ENCODE measurements at places on chromosomes 13 and 19.

DNA sequence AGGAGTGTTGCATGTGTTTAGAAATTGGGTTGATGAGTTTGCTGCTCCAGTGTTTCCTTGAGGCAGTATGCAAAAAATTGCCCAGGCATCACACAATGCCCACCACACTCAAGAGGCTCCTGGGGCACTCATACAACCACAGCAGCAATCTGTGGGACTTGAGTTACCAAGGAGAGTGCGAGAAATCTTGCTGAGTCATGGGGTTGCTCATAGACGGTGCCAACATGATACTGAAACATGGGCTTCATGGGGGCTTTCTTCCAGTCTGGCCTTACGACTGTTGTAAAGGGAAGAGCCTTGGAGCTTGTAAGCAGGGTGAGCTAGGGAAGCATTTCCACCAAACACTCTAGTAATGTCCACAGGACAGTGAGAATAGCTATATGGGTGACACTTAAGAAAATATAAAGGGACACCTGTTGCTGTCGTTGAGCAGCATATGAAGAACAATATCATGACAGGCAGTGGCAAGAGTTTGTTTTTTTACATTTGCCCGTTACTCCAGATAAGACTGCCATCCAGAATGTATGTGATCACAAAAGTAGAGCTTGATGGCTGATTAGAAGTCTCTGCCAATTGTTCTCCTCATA lies 1237.4 kb downstream of the UQCRFS1 start:
- no peak for DNase-seq

GRCh38 chr19:54646331-54646841 lies 16.1 kb downstream of the LILRB1 start:
- DNase-seq: no peak

- DNase-seq: peak; percentile 26
Measured at GRCh38 chr19:2469102-2469914, 6.6 kb upstream of the GADD45B start.

GRCh38 chr13:94712812-94713560 lies 641 bp upstream of the SOX21 start:
- DNase-seq: no peak

DNA sequence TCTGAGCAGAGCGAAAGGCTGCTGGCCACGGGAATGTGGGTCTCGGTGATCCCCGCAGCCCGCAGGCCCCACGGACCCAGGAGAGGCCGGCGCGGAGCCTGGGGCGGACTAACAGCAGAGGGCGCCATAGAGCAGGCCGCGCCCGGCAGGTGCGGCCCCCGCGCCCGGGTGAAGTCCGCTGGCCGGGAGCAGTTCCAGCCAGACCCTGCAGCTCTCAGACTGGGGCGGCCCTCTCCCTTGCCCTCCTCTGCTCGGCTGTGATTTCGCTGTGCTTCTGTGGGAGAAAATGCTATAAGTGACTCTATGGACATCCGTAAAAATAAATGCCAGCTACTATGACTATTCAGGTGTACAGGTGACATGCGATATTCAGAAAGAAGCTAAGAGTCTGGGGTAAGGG lies 37.7 kb downstream of the GSX1 start:
- peak; percentile 79 for DNase-seq

- DNase-seq: peak; percentile 13
Measured at GRCh38 chr13:71865874-71866334, 1.1 kb downstream of the DACH1 start.

GRCh38 chr19:34757441-34757840 lies 15.6 kb downstream of the ZNF599 start:
- DNase-seq: no peak

- no peak for DNase-seq
Measured at GRCh38 chr19:5059793-5060192, 90.9 kb downstream of the KDM4B start.

GRCh38 chr13:113918580-113918979 lies 54.7 kb upstream of the GAS6 start:
- no peak for DNase-seq

DNA sequence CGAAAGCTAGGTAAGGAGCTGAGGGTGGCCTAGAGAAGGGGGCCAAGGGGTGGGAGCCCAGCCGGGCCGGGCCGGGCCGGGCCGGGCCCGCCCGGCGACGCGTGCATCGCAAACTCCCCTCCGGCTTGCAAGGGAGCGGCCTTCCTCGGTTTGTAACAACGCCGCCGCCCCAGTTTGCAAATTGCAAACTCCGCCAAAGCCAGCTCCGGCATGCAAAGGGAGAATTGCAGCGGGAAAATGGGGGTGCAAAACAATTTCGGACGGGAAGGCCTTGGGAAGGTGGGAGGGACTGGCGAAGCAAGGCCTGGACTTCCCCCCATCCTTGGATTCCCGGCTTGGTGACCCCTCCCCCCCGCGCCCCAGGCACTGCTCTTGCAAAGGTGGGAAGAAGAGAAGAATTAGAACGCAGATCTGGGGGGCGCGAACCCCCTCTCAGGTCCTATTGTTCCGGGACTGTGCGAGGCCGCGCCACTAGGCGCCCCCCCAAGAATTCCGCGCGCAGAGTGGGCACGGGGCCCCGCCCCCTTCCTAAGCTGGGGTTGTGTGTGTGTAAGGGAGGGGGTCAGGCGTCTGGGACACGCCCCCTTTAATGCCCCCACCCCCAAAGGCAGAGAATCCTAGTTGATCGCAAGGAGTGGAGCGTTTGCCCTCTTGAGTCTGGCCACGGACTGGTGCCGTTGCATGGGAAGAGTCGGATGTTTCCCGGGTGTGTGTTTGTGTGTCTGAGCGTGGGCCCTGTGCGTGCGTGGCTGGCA lies 926 bp downstream of the PRR12 start:
- DNase-seq: peak; percentile 62

- no peak for DNase-seq
Measured at GRCh38 chr19:1079566-1080111, 12.7 kb downstream of the ARHGAP45 start.

DNA sequence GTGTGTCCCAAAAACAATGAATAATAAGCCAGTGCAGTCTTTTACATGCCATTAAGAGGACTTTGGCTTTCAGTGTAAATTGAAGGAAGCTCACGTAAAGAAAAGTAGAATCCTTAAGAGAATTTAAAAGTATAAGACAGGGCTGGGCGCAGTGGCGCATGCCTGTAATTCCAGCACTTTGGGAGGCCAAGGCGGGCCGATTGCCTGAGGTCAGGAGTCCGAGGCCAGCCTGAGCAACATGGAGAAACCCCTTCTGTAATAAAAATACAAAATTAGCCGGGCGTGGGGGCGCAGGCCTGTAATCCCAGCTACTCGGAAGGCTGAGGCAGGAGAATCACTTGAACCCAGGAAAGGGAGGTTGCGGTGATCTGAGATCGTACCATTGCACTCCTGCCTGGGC lies 17.9 kb upstream of the ZNF253 start:
- no peak for DNase-seq

All from AG08396 (cell line).